Lower leg skin (tissue), 4 donors: ENCODE measurements at places on chromosomes 3 and 15. TPM values are rescaled to one million over a fixed set of nuclear protein-coding genes. Genes with fewer than 3 reads are reported as not detected.

Gene CHST2
- total RNA-seq: 4.6 TPM

Gene TWF2
- 54.7 TPM for total RNA-seq

Gene GPR149
- total RNA-seq: 0.26 TPM

Gene RASGRP1
- total RNA-seq: 18.4 TPM

Gene OSBPL10
- 27.8 TPM for total RNA-seq

Gene FOXB1
- not detected for total RNA-seq

Gene CRABP1
- 8.9 TPM for total RNA-seq

Gene ZMYND10
- total RNA-seq: 1.8 TPM

Gene PEX5L
- not detected for total RNA-seq

Gene GRK7
- not detected for total RNA-seq

Gene ECE2
- not detected for total RNA-seq

Gene SYNPR
- not detected for total RNA-seq

Gene TTC14
- total RNA-seq: 40.7 TPM

Gene RHOV
- total RNA-seq: 95.0 TPM

Gene IL17RE
- total RNA-seq: 80.0 TPM

Gene COL7A1
- total RNA-seq: 159 TPM

Gene TMEM43
- total RNA-seq: 220 TPM

Gene NR1I2
- total RNA-seq: not detected
